Thoracic aorta (tissue), 2 donors: ENCODE measurements at places on chromosomes 11 and 22. TPM values are rescaled to one million over a fixed set of nuclear protein-coding genes. Genes with fewer than 3 reads are reported as not detected.

DNA sequence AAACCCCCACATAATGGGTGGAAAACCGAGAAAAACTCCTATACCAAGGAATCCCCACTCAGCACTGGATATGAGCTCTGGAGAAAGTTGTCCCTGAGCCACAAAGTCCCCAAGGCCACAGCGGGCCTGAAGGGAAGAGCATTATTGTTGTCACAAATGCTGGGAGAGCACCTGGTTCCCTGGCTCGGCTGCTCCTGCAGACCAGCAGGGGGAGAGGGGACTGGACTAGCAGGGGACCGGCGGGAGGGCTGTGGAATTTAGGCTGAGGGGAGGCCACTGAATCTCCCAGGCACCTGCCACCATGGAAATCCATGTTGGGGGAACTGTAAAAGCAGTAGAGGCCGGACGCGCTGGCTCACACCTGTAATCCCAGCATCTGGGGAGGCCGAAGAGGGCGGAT lies 7.0 kb downstream of the PC start:
- no peak overlapping the region for H3K27ac ChIP-seq
- no peaks in the 10 kb centered on the region for H3K36me3 ChIP-seq
- no peak overlapping the region for H3K4me3 ChIP-seq
- no peaks in the 10 kb centered on the region for H3K4me1 ChIP-seq

- no peaks in the 10 kb centered on the region for H3K27me3 ChIP-seq
- no peak overlapping the region for H3K27ac ChIP-seq
- H3K4me3 ChIP-seq = no peak overlapping the region
- H3K4me1 ChIP-seq = no peaks in the 10 kb centered on the region
Measured at GRCh38 chr11:82034527-82034926, 699.1 kb downstream of the FAM181B start.

- H3K27ac ChIP-seq = no peak overlapping the region
- H3K27me3 ChIP-seq = no peaks in the 10 kb centered on the region
- peaks cover 4% of the 10 kb centered on the region for H3K36me3 ChIP-seq
- DNase-seq = no peak
Measured at GRCh38 chr11:44146931-44147330, 51.5 kb downstream of the EXT2 start.

The DSCAML1 gene
- total RNA-seq = 0.41 TPM

- peak overlapping the region; percentile 96 for H3K27ac ChIP-seq
- peak; percentile 89 for DNase-seq
Measured at GRCh38 chr11:64856382-64857227, 12.2 kb upstream of the CDC42BPG start.

GRCh38 chr11:130144861-130145281 lies 14.7 kb upstream of the ST14 start:
- no peak overlapping the region for H3K4me3 ChIP-seq
- DNase-seq = no peak
- peaks cover 20% of the 10 kb centered on the region for H3K36me3 ChIP-seq
- no peaks in the 10 kb centered on the region for H3K27me3 ChIP-seq

GRCh38 chr22:49547751-49548239 lies 279.9 kb downstream of the BRD1 start:
- H3K4me3 ChIP-seq = no peak overlapping the region
- H3K27ac ChIP-seq = no peak overlapping the region
- H3K36me3 ChIP-seq = no peaks in the 10 kb centered on the region
- H3K27me3 ChIP-seq = no peaks in the 10 kb centered on the region

The NXPE2 gene
- total RNA-seq = not detected

DNA sequence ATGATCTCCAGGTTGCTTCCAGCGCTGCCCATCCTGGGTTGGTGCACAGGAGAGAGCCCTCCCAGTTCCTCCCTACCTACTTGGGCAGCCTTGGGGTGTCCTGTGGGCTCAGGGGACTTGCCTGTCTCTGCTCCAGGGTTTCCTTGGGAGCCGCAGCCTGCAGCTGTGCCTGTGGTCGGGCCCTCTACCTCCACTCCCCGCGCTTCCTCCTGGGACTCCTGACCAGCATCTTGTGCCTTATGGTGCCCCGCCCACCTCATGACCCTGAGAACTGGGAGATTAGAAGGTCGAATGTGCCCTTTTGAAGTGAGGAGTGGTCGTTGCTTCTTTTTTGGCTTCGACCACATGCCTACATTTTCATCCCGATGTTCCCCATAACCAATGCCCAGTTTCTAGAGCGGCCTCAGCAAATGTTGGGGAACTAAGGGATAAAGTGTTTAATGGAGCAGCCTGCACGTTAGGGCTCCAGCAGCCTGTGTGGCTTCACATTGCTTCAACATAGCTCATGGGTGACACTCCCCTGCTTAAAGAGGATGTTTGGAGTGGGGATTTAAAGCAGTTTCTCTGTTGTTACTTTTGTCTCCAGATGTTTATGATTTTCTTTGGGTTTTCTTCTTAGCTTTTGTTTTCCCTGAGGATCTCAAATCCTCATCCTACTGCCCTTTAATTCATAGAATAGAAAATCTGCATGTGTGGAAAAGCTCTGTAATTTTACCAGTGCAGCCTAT lies 248.8 kb downstream of the TBC1D22A start:
- no peak overlapping the region for H3K27ac ChIP-seq
- H3K4me3 ChIP-seq = no peak overlapping the region
- no peak for DNase-seq

DNA sequence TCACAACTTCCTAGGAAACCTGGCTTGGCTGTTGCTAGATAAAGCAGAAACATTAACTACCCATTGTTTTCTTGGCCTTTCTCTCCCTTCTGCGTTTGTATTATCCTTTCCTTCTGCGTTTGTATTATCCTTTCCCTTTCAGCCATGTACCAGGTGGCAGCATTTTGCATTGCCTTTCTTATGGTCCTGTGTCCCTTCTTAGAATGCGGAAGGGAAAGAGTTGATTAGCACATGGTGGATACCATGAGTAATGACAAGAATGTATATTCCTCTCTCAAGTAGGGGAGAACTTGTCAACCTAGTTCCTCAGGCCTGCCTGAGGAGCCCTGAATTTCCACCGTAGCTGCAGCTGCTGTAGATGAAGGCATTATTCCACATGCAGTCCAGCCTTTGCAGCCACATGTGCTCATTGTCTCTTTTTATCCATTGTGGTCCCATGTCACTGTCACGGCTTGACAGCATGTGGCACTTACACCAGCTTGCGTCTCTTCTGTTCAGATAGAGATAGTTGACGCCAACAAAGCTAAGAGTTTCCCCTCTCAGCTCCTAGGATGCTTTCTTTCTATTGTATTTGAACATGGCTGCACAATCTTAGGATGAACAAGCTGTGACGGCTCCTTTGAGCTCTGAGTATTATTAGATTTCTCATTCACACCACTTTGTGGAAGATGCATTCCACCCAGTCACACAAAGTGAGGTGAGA lies 44.8 kb downstream of the SLN start:
- H3K36me3 ChIP-seq = no peaks in the 10 kb centered on the region
- H3K27ac ChIP-seq = no peak overlapping the region
- no peaks in the 10 kb centered on the region for H3K27me3 ChIP-seq
- no peak for DNase-seq
- no peak overlapping the region for H3K4me3 ChIP-seq

GRCh38 chr11:47928426-47928825 lies 51.9 kb upstream of the PTPRJ start:
- no peaks in the 10 kb centered on the region for H3K4me1 ChIP-seq
- no peak for DNase-seq
- H3K4me3 ChIP-seq = no peak overlapping the region

The TIGD3 gene
- total RNA-seq = not detected

DNA sequence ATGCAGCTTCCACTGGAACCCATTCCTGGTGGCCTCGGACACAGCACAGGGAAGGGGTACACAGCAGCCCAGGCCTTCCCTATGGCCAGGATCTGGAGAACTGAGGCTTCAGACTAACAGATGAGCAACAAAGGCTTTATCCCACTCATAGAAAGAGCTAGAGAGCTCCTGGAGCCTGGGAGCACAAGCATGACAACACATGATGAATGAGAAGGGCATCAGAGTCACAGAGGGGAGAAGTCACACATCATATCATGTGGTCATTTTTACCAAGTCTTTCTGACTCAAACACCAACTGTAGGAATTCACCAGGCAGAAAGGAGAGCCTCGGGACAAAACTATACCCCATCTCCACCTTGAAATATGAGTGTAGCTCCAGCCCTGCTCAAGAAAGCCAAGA lies 43.2 kb downstream of the NRXN2 start:
- no peak overlapping the region for H3K4me3 ChIP-seq
- H3K36me3 ChIP-seq = no peaks in the 10 kb centered on the region
- no peaks in the 10 kb centered on the region for H3K27me3 ChIP-seq

DNA sequence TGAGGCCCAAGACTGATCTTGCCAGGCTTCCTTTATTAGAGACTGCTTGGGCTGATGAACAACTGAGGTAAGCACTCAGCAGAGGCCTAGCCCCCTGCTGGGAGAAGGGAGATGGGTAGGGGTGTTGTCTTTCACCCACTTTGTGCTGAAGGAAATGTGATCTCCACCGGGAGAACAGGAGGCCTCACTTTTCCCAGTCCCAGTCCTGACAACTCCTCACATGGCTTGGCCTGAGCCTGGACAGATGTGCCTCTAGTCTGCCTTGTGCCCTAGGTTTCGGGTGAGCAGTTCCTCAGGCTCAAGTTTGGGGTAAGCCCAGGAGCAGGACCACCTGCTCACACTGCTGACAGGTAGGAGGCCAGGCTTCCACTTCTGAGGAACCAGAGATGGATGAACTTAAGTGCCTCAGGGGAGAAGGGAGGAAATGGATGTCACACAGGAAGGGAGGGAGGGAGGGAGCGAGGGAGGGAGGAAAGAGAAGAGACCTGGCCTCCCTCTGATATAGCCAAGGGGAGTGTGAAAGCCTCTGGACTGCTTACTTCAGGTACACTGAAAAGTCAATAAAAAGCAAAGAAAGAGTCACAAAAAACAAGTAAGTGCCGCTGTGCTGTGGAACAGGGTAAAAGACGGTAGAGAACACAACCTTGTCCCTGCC lies 8.1 kb downstream of the CLPB start:
- DNase-seq = no peak
- no peak overlapping the region for H3K4me3 ChIP-seq
- H3K27ac ChIP-seq = no peak overlapping the region
- H3K36me3 ChIP-seq = peaks cover 26% of the 10 kb centered on the region

DNA sequence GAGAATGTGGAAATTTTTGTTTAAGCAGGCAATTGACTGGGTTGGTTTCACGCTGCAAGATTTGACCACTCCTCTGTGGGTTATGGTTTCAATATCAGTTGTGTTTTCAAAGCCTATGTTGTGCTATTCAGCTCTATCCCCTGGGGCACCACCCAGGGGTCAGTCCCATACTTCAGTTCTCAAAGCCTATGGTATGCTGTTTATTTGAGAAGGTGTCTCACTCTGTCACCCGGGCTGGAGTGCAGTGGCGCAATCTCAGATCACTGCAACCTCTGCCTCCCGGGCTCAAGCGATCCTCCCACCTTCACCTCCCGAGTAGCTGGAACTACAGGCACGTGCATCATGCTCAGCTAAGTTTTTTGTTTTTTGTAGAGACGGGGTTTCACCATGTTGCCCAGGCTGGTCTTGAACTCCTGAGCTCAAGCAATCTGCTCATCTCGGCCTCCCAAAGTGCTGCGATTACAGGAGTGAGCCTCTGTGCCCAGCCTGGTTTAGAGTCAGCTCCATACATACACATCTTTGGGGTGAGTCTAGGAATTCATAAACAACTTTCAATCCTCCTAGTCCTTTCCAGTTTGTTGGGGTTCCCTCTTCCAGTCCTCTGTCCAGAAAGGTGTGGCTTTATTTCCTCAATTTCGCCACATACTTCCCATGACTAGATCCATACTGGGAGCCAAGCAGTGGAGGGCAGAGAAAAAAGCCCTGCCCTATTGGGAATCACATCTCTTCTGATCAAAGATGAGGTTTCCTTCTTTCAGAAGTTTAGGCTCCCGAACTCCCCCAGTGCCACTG lies 35.0 kb upstream of the MAPK1 start:
- H3K27ac ChIP-seq = no peak overlapping the region
- H3K4me1 ChIP-seq = no peaks in the 10 kb centered on the region
- H3K4me3 ChIP-seq = no peak overlapping the region
- DNase-seq = no peak

DNA sequence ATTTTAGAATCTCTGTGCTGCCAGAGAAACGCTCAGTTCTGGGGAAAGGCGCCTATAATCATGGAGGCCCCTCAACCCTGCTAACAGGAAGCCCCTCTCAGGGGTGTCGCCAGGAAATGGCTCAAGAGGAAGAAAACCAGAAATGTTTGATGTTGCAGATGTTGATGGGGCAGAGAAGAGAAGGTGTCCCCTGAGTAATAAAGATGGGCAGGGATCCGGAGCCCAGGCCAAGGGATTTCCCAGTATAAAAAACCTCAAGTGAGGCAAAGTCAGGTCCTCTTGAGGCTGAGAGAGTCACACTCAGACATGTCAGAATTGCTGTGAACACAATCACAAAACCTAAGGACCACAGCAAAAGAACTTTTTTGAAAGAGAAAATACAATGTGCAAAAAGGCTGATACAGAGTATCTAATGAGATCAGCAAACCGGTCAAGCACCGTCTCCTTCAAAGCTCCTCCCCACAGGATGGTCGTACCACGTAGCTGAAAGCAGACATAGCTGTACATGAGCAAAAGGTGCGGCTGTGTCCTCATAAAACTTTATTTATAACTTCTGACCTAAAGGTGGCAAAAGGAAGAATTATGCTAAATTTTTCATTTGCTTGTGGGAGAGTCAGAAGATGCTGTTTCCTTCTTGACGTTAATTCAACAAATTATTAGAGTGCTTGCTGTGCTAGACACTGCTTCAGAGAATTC lies 12.2 kb downstream of the MOV10L1 start:
- no peak overlapping the region for H3K27ac ChIP-seq
- no peaks in the 10 kb centered on the region for H3K36me3 ChIP-seq
- DNase-seq = no peak
- H3K4me1 ChIP-seq = no peaks in the 10 kb centered on the region
- H3K4me3 ChIP-seq = no peak overlapping the region

The OR51B4 gene
- total RNA-seq = not detected

- no peaks in the 10 kb centered on the region for H3K36me3 ChIP-seq
- no peaks in the 10 kb centered on the region for H3K27me3 ChIP-seq
- peak overlapping the region; percentile 75 for H3K4me3 ChIP-seq
- DNase-seq = no peak
Measured at GRCh38 chr11:115759622-115760460, 255.6 kb upstream of the CADM1 start.

The OR51B2 gene
- not detected for total RNA-seq

GRCh38 chr11:952406-953385 lies 27.0 kb downstream of the AP2A2 start:
- no peaks in the 10 kb centered on the region for H3K27me3 ChIP-seq
- no peaks in the 10 kb centered on the region for H3K4me1 ChIP-seq
- no peak for DNase-seq

- DNase-seq = no peak
- H3K4me3 ChIP-seq = no peak overlapping the region
- no peaks in the 10 kb centered on the region for H3K4me1 ChIP-seq
- no peak overlapping the region for H3K27ac ChIP-seq
Measured at GRCh38 chr11:22792497-22792896, 37.1 kb downstream of the SVIP start.

GRCh38 chr22:44401783-44402110 lies 89.0 kb upstream of the SHISAL1 start:
- H3K27ac ChIP-seq = no peak overlapping the region
- no peak overlapping the region for H3K4me3 ChIP-seq
- no peaks in the 10 kb centered on the region for H3K27me3 ChIP-seq
- H3K4me1 ChIP-seq = no peaks in the 10 kb centered on the region
- DNase-seq = no peak
- no peaks in the 10 kb centered on the region for H3K36me3 ChIP-seq

The TESMIN gene
- 2.8 TPM for total RNA-seq
